ENCODE measurements at places on chromosomes 2 and 18. TPM values are rescaled to one million over a fixed set of nuclear protein-coding genes. Genes with fewer than 3 reads are reported as not detected.

DNA sequence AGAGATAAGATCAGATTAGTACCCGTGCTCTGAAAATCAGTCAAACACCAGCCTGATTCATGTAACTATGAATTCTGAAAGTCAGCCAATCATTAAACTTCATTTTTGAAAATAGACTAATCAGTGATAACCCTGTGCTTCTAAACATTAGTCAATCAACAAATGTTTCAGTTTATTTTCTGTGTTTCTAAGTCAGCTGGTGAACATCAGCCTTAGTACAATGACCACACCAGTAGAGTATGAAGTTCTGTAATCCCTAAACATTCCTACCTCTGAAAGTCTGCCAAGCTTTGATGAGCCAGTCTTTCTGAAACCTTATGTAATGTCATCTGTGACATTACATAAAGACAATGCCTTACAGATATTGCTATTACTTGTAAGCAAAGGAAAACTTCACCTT is 807.4 kb upstream of the CRIM1 start:
- no peak for DNase-seq
- H3K27me3 ChIP-seq, result no peaks in the 10 kb centered on the region
- no peaks in the 10 kb centered on the region for H3K36me3 ChIP-seq
- no peak overlapping the region for H3K27ac ChIP-seq
- no peak overlapping the region for H3K4me3 ChIP-seq

- peak overlapping the region; percentile 13 for H3K27ac ChIP-seq
- H3K27me3 ChIP-seq, result no peaks in the 10 kb centered on the region
- H3K4me1 ChIP-seq, result peaks cover 29% of the 10 kb centered on the region
Measured at GRCh38 chr2:106960683-106961161, 74.8 kb upstream of the ST6GAL2 start.

DNA sequence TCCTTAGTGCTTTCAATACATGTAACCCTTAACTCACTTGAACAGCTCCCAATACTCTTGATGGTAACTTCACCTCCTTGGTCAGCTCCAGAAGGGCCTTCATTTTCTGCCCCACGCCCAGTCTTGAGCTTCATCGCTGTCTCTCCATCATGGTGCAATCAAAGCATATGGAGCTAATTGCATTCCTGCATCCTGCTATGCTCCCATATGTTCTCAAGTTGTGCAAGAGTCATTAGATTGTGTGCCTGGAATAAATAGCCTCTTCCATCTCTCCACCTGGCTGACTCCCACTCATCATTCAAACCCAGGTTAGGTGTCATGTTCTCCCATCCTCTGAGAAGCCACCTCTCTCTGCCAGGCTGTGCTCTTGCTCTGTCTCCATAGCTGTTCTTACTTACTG is 364.5 kb upstream of the RGPD4 start:
- H3K27ac ChIP-seq, result no peak overlapping the region
- no peak overlapping the region for H3K4me3 ChIP-seq
- H3K36me3 ChIP-seq, result no peaks in the 10 kb centered on the region
- no peaks in the 10 kb centered on the region for H3K4me1 ChIP-seq
- DNase-seq, result no peak
- H3K27me3 ChIP-seq, result no peaks in the 10 kb centered on the region

Gene TMEM182
- 1.4 TPM for total RNA-seq

Gene IMPACT
- total RNA-seq, result 34.7 TPM

DNA sequence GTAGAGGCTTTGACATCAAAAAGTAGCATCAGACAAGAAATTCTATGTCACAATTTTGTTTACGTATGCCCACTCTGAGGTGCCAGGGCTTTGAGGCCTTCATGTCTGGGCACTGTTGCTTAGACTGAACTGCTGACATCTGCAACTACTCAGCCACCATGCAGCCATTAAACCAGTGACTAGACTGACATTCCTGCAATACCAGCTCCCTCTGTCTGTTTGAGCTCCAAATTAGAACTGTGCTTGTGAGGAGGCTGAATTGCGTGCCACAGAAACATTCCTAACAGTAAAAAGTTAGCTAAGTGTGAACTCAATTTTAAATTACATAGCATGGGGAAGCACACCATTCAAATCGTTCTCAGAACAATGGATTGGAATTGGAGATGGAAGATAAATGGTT is 163.2 kb downstream of the INSIG2 start:
- no peak overlapping the region for H3K27ac ChIP-seq
- no peaks in the 10 kb centered on the region for H3K27me3 ChIP-seq
- DNase-seq, result no peak
- H3K36me3 ChIP-seq, result no peaks in the 10 kb centered on the region
- H3K4me3 ChIP-seq, result no peak overlapping the region
- peaks cover 3% of the 10 kb centered on the region for H3K4me1 ChIP-seq

Gene MC2R
- not detected for total RNA-seq

Gene ANKRD30BL
- total RNA-seq, result 0.29 TPM

GRCh38 chr2:98866033-98866432 is 70.0 kb downstream of the CRACDL start:
- no peak for DNase-seq
- peak overlapping the region; percentile 26 for H3K27ac ChIP-seq
- H3K4me3 ChIP-seq, result no peak overlapping the region
- H3K36me3 ChIP-seq, result no peaks in the 10 kb centered on the region
- H3K27me3 ChIP-seq, result no peaks in the 10 kb centered on the region

Gene REG1A
- total RNA-seq, result not detected

- peak; percentile 84 for DNase-seq
- H3K27me3 ChIP-seq, result no peaks in the 10 kb centered on the region
Measured at GRCh38 chr2:200307724-200308545, 1.4 kb downstream of the SPATS2L start.

Gene ALK
- under 0.01 TPM for total RNA-seq

DNA sequence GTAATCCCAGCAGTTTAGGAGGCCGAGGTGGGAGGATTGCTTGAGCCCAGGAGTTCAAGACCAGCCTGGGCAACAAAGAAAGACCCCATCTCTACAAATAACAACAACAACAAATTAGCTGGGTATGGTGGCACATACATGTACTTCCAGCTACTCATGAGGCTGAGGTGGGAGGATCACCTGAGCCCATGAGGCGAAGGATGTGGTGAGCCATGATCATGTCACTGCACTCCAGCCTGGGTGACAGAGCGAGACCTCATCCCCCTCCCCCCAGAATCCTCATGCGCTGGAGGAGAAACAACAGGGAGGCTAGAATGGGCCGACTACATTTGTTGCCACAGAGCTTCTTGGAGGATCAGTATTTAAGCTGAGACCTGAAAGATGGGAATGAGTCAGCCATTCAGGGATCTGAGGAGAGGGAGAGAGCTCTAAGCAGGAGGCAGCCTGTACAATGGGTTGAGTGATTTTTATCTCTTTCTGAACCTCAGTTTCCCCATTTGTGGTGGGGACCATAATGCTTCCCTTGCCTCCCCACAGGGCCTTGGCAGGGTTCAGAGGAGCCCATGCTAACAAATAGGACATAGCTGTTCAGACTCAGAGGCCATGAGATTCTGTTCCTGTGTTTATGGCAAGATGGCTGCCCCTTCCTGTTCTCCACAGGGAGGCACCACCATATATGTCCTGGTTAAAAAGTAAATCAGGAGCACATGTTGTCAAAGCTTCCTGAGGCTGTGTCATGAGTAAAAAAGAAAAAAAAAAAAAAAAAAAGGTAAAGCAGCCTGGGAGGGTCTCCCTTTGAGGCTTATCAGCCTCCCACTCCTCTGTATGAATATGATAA is 131.4 kb upstream of the HAAO start:
- no peaks in the 10 kb centered on the region for H3K36me3 ChIP-seq
- DNase-seq, result no peak
- peak overlapping the region; percentile 98 for H3K27ac ChIP-seq
- H3K4me1 ChIP-seq, result peaks cover 47% of the 10 kb centered on the region
- no peak overlapping the region for H3K4me3 ChIP-seq
- H3K27me3 ChIP-seq, result no peaks in the 10 kb centered on the region

Gene WDR75
- total RNA-seq, result 36.2 TPM

Gene CPS1
- 21.7 TPM for total RNA-seq

DNA sequence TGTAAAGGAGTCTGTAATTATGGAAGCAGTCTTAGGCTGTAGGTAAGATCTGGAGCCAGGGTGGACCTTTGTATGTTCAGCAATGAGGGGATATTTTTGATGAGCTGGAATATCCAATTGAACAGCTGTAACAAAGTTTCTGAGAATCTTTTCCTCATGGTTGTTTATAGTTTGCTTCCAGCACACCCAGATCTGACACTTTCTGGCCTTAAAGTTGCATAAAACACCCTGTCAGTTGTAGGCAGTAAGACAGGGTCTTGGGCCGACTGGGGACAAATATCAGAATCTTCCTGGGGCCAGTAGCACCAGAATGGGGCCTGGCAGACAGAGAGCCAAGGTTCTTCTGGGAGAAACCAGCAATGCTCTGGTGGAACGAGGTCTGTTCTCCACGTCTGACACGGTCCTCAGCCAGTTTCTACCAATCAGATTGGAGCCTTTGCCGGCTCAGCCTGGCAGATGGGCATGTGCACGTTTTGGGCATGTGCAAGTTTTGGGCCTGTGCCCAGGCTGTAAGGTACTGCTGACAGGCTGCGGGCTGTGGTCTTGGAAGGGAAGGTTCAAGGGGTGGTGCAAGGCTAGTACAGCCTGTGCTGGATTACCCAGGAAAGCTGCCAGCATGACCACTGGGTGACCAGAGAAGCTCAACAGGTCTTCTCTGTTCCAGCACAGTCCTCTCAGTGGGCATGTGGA is 89.8 kb downstream of the PRKCE start:
- H3K36me3 ChIP-seq, result no peaks in the 10 kb centered on the region
- H3K4me3 ChIP-seq, result no peak overlapping the region
- H3K4me1 ChIP-seq, result peaks cover 11% of the 10 kb centered on the region

GRCh38 chr2:139867601-139868226 is 1087.5 kb upstream of the NXPH2 start:
- H3K36me3 ChIP-seq, result no peaks in the 10 kb centered on the region
- no peaks in the 10 kb centered on the region for H3K4me1 ChIP-seq
- no peaks in the 10 kb centered on the region for H3K27me3 ChIP-seq
- no peak overlapping the region for H3K4me3 ChIP-seq

GRCh38 chr2:69742322-69742952 is 503 bp downstream of the ANXA4 start:
- no peaks in the 10 kb centered on the region for H3K36me3 ChIP-seq
- H3K27me3 ChIP-seq, result no peaks in the 10 kb centered on the region
- H3K4me3 ChIP-seq, result peak overlapping the region; percentile 91

Gene STK17B
- total RNA-seq, result 140 TPM

Gene AQP12B
- not detected for total RNA-seq

Gene DIPK1C
- not detected for total RNA-seq

Gene ZNF396
- total RNA-seq, result 3.3 TPM

Gene SLC4A5
- total RNA-seq, result 2.7 TPM

GRCh38 chr2:146764301-146764700 is 1080.5 kb upstream of the ACVR2A start:
- H3K36me3 ChIP-seq, result no peaks in the 10 kb centered on the region
- no peak for DNase-seq
- no peak overlapping the region for H3K27ac ChIP-seq
- H3K27me3 ChIP-seq, result no peaks in the 10 kb centered on the region
- H3K4me1 ChIP-seq, result peaks cover 4% of the 10 kb centered on the region
